M059J (cell line): ENCODE measurements at places on chromosomes 2 and 18.
A peak's percentile ranks its signal among the peaks of the same experiment; 100 is the strongest.

DNA sequence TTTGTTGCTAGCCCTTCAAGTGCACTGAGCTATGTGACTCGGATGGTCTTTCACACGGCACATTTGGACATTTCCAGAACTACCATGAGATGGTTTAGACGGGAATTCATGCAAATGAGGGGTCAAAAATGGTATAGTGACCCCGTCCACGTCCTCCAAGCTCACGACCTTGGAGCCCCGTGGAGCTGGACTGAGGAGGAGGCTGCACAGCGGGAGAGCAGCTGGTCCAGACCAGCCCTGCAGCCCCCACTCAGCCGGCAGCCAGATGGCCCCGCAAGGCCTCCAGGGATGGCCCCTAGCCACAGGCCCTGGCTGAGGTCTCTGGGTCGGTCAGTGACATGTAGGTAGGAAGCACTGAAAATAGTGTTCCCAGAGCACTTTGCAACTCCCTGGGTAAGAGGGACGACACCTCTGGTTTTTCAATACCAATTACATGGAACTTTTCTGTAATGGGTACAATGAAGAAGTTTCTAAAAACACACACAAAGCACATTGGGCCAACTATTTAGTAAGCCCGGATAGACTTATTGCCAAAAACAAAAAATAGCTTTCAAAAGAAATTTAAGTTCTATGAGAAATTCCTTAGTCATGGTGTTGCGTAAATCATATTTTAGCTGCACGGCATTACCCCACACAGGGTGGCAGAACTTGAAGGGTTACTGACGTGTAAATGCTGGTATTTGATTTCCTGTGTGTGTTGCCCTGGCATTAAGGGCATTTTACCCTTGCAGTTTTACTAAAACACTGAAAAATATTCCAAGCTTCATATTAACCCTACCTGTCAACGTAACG is 88.8 kb downstream of the EPAS1 start:
- peak; percentile 17 for DNase-seq

DNA sequence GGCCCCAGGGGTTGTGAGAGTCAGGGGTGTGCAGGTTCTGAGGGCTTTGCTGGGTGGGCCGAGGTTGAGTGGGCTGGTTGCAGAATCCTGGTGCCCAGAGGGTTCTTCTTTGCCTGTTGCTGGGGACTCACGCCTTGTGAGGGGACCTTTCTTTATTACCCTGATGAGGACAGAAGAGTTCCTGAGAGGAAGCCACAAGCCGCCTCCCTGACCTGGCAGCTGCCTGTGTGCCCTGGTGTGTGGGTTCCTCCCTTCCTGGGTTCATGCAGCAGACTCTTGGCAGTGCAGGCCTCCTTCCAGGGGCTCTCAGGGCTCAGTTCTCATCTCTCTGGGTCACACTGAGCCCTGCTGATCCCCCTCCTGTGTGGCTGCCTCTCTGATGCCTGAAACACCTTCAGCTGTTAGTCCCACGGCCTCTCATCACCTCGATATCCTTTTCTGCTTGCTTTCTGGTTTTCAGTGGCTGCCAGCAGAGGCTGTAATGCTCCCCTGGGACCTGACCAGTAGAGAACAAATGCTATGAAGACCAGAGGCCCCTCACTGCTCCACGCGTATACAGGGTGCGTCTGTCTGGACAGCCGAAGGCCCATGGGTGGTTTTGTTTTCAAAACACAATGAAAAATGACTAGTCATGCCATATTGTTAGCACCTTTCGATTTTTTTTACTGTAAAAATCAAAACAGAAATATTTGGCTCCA is 191.3 kb downstream of the AGAP1 start:
- no peak for DNase-seq

DNA sequence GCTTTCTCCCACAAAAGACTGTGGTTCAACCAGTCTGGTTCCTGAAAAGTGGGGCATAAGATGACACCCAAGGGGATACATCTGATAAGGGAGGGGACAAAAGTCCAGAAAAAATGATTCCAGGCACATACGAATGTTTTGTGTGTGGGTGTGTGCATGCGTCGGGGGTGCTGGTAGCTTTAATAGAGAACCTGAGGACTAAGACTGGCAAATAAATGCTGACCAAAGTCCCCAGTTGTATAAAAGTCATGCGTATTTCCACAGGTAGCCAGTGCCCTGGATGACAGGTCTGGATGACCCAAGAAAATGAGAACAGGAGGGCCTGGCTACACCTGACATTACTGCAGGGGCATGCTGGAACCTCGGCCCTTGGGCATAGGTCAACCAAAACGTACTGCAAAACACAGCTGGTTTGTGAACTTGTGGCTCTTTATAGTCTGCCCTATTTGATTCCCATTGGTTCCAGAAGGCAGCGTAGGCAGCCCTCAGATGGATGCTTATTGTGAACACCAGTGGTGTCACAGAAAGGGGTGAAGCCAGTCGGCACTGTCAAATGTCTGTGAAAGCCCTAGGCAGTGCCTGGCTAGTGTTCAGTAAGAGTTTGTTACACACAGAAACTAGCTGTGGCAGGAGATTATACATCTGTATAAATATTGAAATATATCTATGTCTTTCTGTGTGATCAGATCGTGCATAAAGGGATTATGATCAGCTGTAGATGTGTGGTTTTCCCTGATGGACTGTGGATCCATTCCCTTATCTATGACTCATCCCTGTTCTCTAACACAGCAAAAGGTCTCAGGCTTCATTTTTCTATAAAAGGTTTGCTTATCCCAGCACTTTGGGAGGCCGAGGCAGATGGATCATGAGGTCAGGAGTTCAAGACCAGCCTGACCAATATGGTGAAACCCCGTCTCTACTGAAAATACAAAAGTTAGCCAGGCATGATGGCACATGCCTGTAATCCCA is 58.3 kb downstream of the INSIG2 start:
- no peak for DNase-seq

- no peak for DNase-seq
Observed at GRCh38 chr18:11983592-11983991, 2.3 kb downstream of the IMPA2 start.

DNA sequence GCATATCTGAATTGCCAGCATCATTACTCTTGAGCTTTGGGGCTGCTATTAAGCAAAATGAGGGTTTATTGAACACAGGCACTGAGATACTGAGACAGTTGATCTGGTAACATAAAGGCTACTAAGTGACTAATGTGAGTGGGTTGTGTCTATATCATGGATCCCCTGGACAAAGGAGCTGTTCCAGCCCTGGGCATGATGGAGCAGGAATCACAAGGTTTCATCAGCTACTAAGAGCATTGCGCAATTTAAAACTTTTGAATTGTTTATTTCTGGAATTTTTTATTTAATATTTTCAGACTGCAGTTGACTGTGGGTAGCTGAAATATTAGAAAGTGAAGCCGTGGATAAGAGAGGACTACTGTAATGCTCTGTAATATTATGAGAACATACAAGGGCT is 73.5 kb downstream of the MGAT5 start:
- DNase-seq, result no peak

- peak; percentile 55 for DNase-seq
Observed at GRCh38 chr2:203682688-203683130, 23.7 kb upstream of the CD28 start.

- DNase-seq, result peak; percentile 94
Observed at GRCh38 chr2:133755480-133756300, 187.4 kb upstream of the NCKAP5 start.

- no peak for DNase-seq
Observed at GRCh38 chr18:57422313-57422872, 12.8 kb upstream of the ONECUT2 start.

DNA sequence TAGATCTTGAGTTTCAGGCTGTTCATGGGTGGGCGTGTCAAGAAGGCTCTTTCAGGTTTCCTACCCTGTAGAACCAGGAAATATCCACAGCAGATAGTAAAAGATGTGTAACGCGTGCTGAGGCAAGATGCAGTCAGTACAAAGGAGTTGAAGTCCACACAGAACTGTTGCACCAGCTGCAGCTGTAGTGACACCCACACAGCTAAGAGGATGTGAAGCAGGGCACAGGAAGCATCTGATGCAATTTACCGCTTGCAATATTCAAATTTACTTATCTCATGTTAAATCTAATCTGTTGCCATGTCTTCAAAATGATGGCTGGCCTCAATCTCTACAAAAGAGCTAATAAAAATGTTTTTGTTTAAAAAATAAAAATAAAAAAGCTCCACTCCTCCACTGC is 132.8 kb downstream of the ARHGAP15 start:
- DNase-seq, result no peak

- peak; percentile 47 for DNase-seq
Observed at GRCh38 chr2:1854729-1855547, 110.6 kb upstream of the PXDN start.

DNA sequence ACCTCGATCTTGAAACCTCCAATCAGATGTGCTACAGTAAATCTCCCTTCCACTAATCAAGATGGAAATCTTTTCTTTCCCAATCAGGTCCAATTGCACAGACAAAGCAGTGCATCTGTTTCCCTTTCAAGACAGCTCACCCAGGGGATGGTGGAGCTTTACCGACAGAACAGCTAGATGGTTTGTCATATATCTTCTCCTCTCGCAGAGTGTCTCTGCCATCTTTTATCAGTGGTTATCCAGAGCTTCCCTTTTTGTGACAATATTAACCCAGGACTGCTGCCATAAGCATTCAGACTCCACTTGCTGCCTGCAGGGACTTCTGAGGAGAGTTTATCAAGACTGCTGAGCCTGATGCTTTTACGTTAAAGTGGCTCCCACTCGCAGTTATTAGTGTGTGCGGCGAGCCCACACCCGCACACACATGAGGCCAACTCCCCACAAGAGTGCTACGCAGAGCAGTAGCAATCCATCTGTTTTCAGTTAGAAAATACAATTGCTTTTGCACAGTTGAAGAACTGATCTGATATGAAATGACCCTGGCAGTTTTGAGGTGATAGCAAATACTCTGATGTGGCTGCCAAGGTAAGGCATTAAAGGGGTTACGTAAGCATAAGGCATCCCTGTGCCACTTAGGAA is 398.9 kb downstream of the NCKAP5 start:
- DNase-seq, result no peak

GRCh38 chr2:188238386-188238785 is 53.3 kb upstream of the GULP1 start:
- no peak for DNase-seq

- peak; percentile 49 for DNase-seq
Observed at GRCh38 chr18:56166914-56167313, 471.5 kb downstream of the TXNL1 start.

DNA sequence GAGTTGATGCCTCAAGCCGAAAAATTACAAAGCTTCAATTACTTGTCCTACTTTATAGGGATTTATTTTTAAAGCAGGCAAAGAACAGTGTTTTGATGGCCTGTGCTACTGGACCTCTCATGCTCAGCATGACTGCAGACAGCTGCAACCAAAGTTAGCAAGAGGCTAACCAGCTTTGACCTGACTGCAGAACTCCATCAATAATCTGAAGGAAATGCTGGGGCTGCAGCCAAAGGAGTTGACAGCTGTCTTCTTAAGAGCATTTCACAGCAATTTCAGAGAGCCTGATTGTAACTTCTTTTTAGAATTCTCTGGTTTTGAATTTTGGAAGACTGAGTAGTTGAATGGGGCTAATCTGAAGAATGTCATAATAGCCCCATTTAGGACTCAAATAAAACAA is 46.5 kb upstream of the SESTD1 start:
- no peak for DNase-seq

- DNase-seq, result peak; percentile 3
Observed at GRCh38 chr2:119066272-119066804, 92.2 kb downstream of the C1QL2 start.

- no peak for DNase-seq
Observed at GRCh38 chr2:212984129-212984528, 167.3 kb downstream of the IKZF2 start.

DNA sequence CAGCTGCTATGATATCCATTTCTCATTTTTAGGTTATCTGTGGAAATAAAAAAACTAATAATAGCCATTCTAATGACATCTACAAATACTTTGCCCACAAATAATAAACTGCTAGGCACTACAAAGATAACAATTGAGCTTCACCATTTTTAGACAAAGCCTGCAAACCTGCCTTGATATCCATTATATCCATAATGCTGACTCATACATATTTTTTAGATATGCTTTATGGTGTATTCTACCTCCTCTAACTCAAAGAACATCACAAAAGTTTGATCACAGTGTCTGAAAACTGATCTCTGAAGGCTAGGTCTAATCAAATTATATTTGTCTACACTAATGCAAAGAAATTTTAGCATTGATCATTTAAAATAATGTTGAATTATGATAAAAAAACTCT is 138.4 kb downstream of the HNMT start:
- no peak for DNase-seq

DNA sequence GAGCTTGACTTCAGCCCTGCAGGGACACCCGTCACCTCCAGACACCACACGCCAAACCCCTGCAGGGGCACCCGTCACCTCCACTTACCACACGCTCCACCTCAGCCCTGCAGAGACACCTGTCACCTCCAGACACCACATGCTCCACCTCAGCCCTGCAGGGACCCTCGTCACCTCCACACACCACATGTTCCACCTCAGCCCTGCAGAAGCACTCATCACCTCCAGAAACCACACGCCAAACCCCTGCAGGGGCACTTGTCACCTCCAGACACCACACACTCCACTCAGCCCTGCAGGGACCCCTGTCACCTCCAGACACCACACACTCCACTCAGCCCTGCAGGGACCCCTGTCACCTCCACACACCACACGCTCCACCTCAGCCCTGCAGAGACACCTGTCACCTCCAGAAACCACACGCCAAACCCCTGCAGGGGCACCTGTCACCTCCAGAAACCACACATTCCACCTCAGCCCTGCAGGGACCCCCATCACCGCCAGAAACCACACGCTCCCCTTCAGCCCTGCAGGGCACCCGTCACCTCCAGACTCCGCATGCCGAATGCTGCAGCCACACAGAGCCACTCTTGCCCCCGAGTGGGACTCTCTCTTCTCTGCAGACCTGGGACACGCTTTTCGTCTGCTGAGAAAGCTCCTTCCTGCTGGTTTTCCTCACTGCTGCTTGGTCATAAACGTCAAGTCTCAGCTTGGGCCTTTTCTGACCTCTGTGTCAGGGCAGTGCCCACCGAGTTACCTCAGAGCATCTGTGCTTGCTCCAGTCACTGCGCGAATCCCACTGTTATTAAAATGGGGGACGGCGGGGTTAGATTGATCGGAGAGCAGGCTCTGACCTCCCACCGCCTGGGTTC is 77.5 kb upstream of the SALL3 start:
- DNase-seq, result no peak

GRCh38 chr2:136344339-136344738 is 226.4 kb upstream of the CXCR4 start:
- no peak for DNase-seq

- peak; percentile 33 for DNase-seq
Observed at GRCh38 chr18:11398625-11399024, 210.8 kb upstream of the SLC35G4 start.

- DNase-seq, result no peak
Observed at GRCh38 chr2:107218208-107218607, 332.2 kb upstream of the ST6GAL2 start.
